ENCODE measurements at places on chromosomes 12 and 14. TPM values are rescaled to one million over a fixed set of nuclear protein-coding genes. Genes with fewer than 3 reads are reported as not detected.

MYO1H gene
- total RNA-seq, result not detected

PDE3A gene
- not detected for total RNA-seq

GRCh38 chr14:99544991-99545390 is 59.0 kb downstream of the CCDC85C start:
- no peak for DNase-seq

- DNase-seq, result no peak
Observed at GRCh38 chr12:13372386-13372785, 175.9 kb downstream of the EMP1 start.

GRCh38 chr12:18139989-18140596 is 50.1 kb upstream of the RERGL start:
- no peak for DNase-seq

- no peak for DNase-seq
Observed at GRCh38 chr14:25759920-25760655, 710.1 kb upstream of the STXBP6 start.

All from activated CD4-positive, alpha-beta T cell treated with anti-CD3 and anti-CD28 coated beads, Interleukin-2, amount 10 ng/mL, durations not matched to agents 7 days and 5 days (primary cell).